Activated T-helper 1 cell treated with anti-CD3 and anti-CD28 coated beads, Interleukin-12 subunit alpha, Interleukin-12 subunit beta, Interleukin-2, Interleukin-4 antibody, amounts not matched to agents 30 ng/mL and 10 ng/mL and 1 ng/mL, durations not matched to agents 14 hours and 24 hours and 36 hours (primary cell): ENCODE measurements at places on chromosomes 6 and 20. TPM values are rescaled to one million over a fixed set of nuclear protein-coding genes. Genes with fewer than 3 reads are reported as not detected.
A peak's percentile ranks its signal among the peaks of the same experiment; 100 is the strongest.

The SLC22A7 gene
- total RNA-seq: not detected in 2 replicates

The PNLDC1 gene
- 0.56 and 0.78 TPM in 2 replicates for total RNA-seq

The CAP2 gene
- total RNA-seq: not detected in 2 replicates

The SOX18 gene
- 1.3 TPM in 2 replicates for total RNA-seq

The HLA-DPB1 gene
- 12.2 and 12.3 TPM in 2 replicates for total RNA-seq

The EDN3 gene
- total RNA-seq: not detected in 2 replicates

The PBOV1 gene
- not detected in 2 replicates for total RNA-seq

DNA sequence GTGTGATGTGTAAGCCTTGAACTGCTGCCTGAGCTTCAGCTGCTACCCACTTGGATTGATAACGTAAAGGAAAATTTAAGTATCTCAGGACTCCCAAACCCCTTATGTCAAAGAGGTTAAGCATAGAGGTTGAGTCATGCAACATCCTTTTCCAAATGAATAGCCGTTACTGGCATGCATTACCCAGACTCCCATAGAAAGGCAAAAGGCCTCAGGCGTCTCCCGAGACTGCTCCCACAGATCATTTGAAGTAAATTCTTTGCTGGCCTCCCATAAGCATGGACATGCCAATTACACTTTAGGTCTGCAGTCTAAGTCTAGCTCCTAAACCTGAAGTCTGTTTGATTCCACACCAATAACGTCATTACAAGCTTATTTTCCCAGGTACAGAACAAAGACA is 14.7 kb downstream of the IPCEF1 start:
- no peak for DNase-seq

DNA sequence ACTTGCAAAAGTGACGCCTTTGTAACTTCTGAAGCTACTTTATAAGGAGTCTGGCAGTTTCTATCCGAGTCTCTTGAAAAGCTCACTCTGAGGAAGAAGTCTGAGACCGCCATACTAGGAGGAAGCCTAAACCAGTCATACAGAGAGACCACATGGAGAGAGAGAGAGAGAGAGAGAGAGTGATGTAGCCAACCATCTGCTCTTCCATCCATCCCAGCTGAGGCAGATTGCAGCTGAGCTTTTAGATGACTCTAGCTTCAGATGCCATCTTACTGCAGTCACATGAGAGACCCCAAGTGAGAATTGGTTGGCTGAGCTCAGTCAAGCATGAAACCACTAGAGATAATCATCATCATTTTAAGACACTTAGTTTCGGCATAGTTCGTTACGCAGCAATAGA is 15.0 kb upstream of the DTNBP1 start:
- DNase-seq: no peak

DNA sequence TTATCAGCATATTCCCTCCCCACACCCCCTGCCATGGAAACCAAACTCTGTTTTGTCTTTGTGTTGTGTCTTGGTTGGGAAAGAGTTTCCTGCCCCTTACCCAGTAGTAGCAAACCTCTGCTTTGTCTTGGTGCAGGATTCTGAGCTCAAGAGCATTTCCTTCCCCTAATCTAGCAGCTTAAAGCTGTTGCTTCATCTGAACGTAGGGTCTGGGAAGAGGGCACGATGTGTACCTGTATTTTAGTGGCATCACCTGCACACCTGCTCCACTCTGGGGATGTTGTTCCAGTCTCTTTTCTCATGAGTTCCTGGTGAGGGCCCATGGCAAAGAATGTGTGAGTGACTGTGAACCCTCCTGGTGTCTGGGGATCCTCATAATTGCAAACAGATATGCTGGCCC is 164.7 kb downstream of the SCP2D1 start:
- no peak for DNase-seq

- DNase-seq: no peak
Measured at GRCh38 chr20:35443003-35443402, 5.0 kb upstream of the GDF5 start.

GRCh38 chr6:21461844-21462518 is 131.6 kb upstream of the SOX4 start:
- no peak for DNase-seq

GRCh38 chr20:431012-431904 is 23.2 kb downstream of the RBCK1 start:
- DNase-seq: no peak

- DNase-seq: no peak
Measured at GRCh38 chr6:33975661-33976436, 170.0 kb downstream of the GRM4 start.

- no peak for DNase-seq
Measured at GRCh38 chr6:111591901-111592461, 13.7 kb downstream of the TRAF3IP2 start.

DNA sequence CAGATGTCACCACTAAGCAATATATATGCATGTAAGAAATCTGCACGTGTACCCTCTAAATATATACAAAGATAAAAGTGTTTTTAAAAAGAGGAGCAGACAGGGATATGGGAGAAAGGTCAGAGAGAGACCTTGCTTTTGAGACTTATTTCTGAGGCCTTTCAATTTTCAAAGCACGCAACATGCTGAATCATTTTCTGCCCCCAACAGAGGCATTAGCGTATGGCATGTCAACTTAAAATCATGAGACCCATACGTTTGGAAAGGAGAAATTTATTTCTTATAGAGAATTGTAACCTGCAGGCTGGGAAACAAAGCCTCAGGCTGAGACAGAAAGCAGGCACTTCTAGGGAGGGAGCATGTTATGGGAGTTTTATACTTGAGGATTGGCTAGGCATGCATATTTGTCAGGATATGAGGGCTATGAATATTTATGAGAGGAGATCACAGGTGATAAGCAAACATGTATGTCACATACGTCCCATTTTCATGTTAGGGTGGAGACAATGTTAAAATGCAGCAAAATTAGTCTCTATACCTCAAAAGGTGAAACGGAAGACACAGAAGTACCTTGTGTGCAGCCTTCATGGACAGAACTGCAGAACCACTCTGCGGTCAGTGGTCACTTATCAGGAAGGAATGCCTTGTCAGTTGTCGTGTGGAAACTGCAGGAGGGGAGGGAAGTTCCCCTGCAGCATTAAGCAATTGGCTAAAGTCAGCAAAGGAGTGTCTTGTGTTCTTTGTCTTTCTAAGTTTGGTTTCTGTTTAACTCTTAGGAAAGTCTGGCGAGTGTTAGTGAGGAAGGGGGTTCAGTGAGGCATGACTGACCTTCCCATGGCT is 6.3 kb upstream of the GABRR2 start:
- DNase-seq: no peak

DNA sequence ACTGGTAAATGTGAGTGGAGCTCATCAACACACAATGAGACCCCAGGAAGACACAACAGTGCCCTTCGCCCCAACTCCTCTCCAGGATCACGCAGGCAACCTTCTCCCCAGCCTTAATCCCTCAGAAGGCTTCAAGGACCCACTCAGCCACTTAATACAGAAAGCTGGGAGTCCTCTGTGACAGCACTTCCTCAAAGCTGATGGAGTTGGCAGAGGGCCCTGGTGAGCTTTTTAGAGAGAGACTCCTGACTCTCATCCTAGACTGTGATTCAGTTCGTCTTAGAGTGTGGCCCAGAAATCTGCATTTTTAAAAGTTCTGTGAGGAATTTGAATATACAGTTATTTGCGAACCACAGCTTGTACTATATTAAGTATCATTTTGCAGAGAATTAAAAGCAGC is 187.7 kb downstream of the UST start:
- DNase-seq: no peak

DNA sequence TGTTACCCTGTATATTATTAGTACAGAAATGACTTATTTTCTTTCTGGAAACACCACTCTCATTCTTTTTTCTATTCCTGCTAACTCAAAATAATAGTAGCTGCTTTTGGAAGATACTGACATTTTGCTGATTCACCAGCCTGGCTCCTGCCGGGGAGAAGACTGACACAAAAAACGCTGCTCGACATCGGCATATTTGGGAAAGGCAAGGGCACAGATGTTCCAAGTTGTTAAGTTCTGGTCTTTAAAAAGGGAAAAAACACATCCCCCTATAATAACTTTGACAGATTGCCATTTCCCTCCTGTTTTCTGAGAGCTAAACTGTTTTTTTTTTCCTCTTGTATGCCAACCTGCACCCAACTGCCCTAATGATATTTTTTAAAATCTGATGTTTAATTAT is 55.4 kb downstream of the CTNNBL1 start:
- no peak for DNase-seq

GRCh38 chr6:166778046-166778445 is 151.0 kb upstream of the RPS6KA2 start:
- no peak for DNase-seq

DNA sequence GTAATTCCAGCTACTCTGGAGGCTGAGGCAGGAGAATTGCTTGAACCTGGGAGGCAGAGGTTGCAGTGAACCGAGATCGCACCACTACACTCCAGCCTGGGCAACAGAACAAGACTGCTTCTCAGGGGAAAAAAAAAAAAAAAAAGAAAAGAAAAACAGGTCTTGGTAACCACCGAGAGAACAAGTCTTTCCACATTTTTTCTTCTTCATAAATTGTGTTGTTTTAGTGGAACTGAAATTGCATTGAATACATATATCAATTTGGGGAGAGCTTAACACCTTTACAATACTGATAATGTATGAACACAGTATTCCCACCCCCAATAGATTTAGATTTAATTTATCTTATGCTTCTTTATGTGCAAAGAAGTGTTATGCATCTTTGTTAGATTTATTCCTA is 70.0 kb upstream of the PLEKHG1 start:
- no peak for DNase-seq

DNA sequence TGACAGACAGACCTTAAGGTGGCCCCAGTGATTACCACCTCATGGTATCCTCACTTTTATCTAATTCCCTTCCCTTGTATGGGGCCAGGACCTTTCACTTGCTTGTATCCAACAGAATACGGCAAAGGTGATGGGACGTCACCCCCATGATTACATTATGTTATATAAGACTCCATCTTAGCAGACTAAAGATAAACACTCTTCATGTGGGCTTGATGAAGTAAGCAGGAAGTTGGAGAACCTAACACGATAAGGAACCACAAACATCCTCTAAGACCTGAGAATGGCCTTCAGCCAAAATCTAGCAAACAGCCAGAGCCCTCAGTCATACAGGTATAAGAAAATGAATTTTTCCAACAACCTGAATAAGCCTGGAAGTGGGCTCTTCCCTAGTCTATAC is 8.0 kb downstream of the SLC17A3 start:
- peak; percentile 10 for DNase-seq

GRCh38 chr6:71730284-71730683 is 156.1 kb upstream of the RIMS1 start:
- DNase-seq: no peak

DNA sequence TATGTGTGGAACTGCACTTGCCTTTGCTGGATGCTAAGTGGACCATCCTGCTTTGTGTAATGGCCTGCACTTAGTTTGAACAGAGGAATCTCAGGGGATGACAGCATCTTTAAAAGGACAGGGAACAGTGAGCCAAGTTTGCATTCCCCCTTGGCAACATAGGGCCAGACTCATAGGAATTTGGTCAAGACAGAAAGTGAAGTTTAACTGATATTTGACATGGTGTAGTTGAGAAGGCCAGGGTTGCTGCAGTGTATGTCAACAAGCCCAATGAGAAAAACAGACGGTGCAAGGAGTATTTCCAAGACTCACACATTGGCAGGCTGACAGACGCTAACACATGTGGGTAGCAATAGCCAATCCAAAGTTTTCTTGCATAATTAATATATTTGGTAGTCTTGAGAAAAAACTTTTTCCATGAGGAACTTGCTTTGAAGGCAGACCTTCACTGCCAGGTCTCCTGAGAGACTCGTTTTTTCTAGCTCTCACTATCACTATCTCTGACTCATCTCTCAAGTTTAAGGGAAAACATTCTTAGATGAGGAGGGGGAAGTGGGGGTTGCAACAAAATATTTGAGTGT is 213.8 kb downstream of the IBTK start:
- no peak for DNase-seq
